Karpas-422 (cell line): ENCODE measurements at places on chromosomes 1 and 21. TPM values are rescaled to one million over a fixed set of nuclear protein-coding genes. Genes with fewer than 3 reads are reported as not detected.
A peak's percentile ranks its signal among the peaks of the same experiment; 100 is the strongest.

Gene NECTIN4
- not detected in 2 replicates for total RNA-seq

Gene S100A7A
- total RNA-seq, result not detected in 2 replicates

Gene FGR
- 3.0 and 5.6 TPM in 2 replicates for total RNA-seq

DNA sequence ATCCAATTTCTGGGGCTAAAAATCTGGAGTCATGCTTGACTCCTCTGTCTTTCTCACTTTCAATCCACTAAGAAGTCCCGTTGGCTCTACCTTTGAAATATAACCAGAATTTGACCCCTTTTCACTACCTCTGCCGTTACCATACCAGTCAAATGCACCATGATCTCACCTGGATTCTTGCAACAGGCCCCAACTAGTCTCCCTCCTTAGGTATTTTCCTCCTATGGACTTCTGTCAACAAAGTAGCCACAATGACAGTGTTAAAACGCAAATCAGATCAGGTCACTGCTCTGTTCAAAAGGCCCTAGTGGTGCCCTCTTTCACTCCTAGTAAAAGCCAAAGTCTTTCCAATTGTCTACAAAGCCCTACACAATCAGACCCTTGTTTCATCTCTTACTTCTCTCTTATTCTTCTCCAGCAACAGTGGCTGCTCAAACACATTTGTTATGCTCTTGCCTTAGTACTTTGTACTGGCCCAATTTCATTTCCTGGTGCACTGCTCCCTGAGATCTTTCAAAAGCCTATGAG lies 35.7 kb upstream of the AGL start:
- DNase-seq, result peak; percentile 21

- no peak for DNase-seq
Measured at GRCh38 chr1:1861339-1861730, 29.6 kb downstream of the GNB1 start.

GRCh38 chr1:33099290-33100118 lies 18.6 kb downstream of the AZIN2 start:
- peak; percentile 47 for DNase-seq

GRCh38 chr1:15543589-15544568 lies 17.2 kb downstream of the DNAJC16 start:
- no peak for DNase-seq

GRCh38 chr1:181208967-181209366 lies 120.5 kb downstream of the IER5 start:
- DNase-seq, result no peak

GRCh38 chr1:27507960-27508665 lies 18.1 kb upstream of the WASF2 start:
- peak; percentile 56 for DNase-seq

- no peak for DNase-seq
Measured at GRCh38 chr1:117565076-117565556, 40.7 kb upstream of the TENT5C start.
